ENCODE measurements at places on chromosomes 7 and 10.

- DNase-seq = no peak
Measured at GRCh38 chr7:148696787-148697186, 1.9 kb upstream of the CUL1 start.

DNA sequence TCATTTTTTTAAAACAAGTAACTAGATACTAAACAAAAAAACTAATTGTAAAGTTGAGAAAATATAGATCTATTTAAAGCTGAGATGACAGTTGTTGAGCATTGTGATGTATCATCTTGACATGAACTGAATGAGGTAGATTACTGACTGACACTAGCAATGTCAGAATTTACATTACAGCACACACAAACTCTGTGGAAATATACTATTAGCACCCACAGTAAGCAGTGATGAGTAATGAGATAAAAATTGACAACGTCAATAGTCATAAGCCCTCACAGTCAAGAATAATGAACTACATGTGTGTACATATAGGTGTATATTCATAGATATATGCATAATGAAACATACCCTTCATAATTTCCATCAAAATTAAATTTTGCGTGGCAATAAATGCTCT is 368.4 kb downstream of the TFEC start:
- no peak for DNase-seq

GRCh38 chr10:110172155-110172554 is 35.2 kb upstream of the MXI1 start:
- no peak for DNase-seq

- no peak for DNase-seq
Measured at GRCh38 chr10:133393401-133394063, 425 bp upstream of the MTG1 start.

Measured in stimulated activated CD4-positive, alpha-beta T cell treated with anti-CD3 and anti-CD28 coated beads, Interleukin-1b, Interleukin-23, amount 100 ng/mL, for 24 hours (primary cell).